Cardiac septum (tissue), 1 donor: ENCODE measurements at places on chromosomes 16 and 17. TPM values are rescaled to one million over a fixed set of nuclear protein-coding genes. Genes with fewer than 3 reads are reported as not detected.

DNA sequence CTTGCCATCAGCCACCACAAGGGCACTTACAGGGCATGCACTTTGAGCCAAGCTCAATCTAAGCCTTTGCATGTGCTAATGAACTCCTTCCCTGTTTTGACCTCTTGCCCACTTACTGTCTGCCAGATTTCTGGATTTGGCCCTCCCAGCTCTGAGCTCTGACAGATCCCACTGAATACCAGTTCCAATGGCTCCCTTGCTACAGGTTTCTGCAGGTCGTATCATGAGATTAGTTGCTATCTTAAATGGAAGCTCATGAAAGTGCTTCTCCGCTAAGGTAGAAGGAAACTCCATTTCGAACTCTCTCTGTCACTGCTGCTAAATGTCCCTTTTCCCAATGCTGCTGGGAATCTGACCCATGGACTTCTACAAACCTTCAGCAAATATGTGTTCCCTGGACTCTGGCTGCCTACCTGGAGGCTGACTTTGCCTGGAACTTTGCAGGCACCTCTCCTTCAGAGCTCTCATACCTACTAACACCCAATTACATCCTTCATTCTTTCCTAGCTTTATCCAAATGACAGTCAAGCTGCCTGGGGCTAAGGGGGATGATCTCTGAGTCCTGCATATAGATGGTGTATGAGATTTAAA is 23.5 kb upstream of the TOB1 start:
- DNase-seq: no peak

Gene KRT28
- total RNA-seq: not detected

Gene KRT33B
- total RNA-seq: not detected

DNA sequence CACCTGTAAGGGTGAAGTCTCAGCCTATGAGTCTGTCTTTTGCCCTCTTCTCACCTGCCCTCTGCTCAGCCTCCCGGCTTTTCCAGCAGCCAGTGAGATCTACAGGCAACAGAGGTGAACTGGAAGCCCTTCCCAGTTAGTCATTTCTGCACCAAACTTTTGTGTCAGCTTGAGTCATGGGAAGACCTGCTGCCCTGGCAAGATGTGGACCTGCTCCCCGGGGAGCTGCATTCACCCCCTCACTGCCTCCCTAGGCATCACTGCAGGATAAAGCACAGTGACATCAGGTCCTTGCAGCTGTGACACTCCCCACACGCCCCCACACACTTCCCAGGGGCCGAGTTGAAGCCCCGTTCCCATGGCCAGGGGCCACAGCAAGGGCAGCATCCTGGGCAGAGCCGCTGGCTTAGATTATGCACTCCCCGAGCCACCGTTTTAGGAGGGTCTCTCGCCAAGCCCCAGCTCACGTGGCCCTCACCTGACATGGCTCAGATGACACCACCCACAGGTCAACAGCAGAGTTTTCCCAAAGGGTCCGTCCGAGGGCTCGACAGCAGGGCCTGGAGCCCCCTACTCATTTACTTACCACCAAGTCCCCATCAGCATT is 6.5 kb upstream of the ABR start:
- DNase-seq: no peak

DNA sequence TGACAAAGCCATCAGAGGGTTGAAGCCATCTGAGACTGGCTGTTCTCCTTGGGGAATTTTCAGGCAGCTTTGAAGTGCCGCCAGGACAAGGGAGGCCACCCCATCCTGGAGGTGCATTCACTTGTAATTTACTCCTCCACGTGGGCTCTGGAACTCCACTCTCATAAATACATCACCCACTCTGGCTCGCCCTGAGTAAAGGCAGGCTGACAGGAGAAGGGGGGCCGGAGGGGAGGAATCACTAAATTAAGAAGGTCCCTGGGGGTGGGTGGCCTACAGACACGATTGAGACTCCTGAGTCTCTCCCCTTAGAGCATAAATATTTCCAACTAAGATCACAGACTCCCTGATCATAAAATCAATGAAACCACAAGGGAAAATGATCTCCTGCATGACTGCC is 56.3 kb upstream of the HNF1B start:
- no peak for DNase-seq

Gene SEPTIN1
- total RNA-seq: 2.2 TPM

DNA sequence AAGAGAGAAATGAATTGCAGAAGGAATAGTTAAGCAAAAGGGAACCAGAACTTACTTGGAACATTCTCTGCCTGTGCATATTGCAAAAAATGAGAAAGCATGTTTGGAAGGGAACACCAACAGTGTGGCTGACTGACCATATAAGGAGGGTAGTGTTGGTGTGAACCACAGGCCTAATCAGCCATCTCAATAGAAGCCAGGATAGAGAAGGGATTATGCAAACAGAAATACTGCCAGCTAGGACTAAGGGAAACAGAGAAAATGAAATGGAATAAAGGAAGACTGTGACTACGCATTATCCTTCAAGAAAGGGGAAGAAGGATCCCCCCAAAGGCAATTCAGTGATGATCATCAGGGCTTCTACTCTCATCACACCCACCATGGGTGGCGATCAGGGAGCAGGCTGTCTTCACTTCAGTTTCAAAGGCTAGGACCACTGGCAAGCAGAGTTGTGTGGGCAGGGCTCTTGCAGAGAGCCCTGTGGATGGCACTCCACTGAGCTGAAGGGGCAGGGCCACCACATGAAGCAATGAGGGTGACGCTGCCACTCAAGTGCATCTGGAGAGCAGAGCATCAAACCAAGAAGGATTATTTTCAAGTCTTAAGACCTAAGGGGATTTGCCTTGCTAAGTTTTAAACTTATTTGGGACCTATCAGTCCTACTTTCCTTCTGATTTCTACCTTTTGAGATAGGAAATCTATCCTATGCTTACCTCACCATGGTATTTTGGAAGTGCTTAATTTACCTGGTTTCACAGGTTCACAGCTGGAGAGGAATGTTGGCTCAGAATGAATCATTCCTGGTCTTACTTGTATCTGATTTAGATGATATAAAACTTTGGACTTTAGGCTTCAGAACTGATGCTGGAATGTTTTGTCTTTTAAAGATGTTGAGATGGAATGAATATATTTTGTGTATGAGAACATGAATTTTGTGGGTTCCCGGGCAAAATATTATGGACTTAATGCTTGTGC is 140.5 kb downstream of the SSH2 start:
- no peak for DNase-seq

DNA sequence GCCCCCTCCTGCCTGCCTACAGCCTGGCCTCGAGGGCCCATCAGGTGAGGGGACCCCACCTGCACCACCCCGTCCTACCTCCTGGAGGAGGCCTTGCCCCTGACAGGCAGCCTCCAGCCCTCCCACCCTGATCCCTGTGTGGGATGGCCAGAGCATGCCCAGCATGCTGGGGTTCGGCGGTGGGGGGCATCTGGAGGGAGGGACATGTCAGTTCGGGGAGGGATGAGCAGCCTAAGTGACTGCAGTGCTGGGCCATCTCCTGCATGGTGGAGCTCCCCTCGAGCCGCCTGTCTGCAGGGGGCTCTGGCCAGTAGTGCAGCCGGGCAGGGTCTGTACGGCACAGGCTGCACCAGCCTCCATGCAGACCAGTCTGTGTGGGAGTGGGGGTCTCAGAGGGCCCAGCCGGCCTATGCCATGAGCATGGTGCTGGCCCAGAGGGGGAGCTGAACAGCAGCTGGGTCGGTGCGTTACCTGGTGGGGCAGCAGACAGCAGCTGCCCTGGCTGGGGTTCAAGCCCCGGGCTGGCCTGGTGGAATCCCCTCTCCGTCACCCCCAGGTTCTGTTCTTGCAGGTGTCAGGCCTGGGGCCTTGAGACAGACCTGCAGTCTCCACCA is 4.0 kb upstream of the RNPS1 start:
- DNase-seq: no peak

DNA sequence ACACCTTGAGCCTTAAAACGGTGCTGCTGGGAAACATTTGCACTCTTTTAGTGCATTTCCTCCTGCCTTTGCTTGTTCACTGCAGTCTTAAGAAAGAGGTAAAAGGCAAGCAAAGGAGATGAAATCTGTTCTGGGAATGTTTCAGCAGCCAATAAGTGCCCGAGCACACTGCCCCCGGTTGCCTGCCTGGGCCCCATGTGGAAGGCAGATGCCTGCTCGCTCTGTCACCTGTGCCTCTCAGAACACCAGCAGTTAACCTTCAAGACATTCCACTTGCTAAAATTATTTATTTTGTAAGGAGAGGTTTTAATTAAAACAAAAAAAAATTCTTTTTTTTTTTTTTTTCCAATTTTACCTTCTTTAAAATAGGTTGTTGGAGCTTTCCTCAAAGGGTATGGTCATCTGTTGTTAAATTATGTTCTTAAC is 4.4 kb downstream of the SOX9 start:
- no peak for DNase-seq

- DNase-seq: no peak
Observed at GRCh38 chr17:41060052-41060604, at the start of gene KRTAP2-3. KRTAP2-3 (minus strand) TSS chr17:41060114; CDS start chr17:41060050, 64 bp downstream.

DNA sequence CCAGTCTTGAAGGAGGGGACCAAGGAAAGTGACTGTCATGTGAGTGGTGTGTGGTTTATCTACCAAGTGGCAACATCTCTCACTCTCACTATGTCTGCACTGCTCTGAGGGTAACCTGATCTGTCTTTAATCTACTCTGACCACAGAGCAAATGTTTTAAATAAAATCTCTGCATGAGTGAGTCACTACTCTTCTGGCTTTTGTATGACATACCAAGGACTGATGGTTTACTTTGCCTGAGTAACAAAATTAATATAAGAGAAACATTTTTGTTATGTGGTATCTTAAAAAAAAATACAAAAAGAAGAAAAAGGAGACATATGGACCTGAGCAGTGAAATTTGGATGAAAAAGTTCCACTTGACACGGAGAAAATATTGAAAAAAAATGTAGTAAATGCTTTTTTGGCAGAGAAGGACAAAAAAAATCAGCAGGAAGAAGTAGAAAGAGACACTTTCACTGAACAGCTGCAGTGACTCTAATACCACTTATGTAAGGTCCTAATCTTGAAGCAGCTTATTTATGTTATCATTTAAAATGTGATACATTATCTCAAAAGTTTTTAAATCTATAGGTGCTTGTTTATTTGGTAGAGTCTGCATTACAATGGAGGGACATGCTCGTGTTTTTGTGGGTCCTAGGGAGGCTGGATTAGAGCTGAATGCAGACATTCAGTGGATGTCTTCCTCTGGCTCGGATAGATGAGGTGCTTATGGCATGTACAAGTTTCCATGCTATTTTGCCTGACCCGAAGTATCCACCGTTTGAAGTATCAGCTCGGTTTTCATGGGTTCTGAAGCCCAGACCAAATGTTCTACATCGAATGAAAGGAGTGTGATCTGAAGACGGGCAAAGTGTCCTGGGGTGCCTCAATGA is 240.7 kb downstream of the MAP2K6 start:
- no peak for DNase-seq

Gene YPEL3
- total RNA-seq: 43.2 TPM

- DNase-seq: no peak
Observed at GRCh38 chr17:13600475-13601321, 1.0 kb downstream of the HS3ST3A1 start.

DNA sequence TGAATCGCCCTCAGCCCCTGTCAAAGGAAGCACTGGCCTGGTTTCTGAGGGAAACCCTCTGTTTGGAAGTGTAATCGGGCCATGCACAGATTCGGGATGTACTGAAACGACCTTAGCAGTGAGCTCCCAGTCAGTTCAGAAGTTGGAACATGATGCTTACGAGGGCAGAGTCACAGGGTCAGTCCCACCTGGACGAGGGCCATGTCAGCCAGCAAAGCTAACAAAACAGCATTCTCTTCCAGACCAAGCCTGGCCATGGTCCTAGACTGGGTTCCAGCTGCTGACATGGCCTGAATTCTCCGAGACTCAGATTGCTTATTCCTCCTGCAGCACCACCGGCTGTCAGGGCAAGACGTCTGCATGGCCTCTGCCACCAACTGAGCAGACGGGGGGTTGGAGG is 192.2 kb upstream of the WSCD1 start:
- no peak for DNase-seq

GRCh38 chr17:2871720-2872119 is 75.5 kb downstream of the RAP1GAP2 start:
- DNase-seq: no peak

DNA sequence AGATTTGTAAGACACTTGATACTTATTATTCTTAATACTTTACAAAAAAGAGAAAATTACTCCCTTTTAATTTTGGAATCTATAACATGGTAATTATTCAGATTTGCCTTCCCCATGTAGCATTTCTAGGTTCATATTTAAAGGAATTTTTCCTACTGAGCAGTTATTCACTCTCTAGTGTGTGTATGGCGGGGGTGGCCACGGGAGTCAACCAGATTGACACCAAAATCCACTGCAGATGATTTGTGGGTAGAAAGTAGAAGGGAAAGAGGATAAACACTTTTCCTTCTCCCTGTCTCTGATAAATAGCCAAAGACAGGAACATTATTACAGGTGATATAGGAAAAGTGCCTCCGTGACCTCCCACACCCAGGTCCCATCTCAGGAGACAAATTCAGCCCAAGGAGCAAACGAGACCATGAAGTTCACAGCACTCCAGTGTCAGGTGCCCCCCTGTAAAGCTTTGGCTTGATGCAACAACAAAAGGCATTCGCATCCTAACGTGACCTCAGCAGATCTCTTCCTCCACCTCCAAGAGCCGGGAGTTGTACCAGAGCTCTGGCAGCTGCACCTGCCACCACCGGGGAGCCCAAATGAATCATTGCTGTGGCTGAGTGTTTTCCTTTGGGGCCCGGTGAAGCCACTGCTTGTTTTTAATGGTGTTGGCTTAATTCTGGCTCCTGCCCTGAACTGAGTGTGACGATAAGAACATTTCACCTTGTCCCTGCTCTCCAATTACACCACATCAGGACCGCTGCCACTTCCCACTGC is 92.7 kb upstream of the NOL11 start:
- no peak for DNase-seq

- no peak for DNase-seq
Observed at GRCh38 chr16:74608944-74609343, 2.0 kb upstream of the GLG1 start.

DNA sequence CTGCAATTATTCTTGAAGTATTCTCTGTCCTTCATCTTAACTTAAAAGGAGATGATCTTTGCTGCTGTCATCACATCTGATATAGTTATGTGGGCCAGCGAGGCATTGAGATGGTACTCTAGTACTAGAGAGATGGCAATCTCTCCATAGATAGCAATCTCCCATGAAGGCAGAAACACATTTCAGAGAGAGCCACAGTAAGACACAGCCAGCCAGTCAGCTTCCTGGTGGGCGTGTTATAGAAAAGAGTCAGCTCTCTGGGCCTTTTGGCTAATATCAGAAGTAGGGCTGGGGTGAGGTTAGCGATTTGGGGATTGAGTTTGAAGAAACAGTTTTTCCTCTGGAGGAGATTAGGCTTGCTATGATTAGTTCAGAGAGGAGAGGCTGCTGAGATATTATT is 22.6 kb upstream of the EFCAB13 start:
- no peak for DNase-seq

DNA sequence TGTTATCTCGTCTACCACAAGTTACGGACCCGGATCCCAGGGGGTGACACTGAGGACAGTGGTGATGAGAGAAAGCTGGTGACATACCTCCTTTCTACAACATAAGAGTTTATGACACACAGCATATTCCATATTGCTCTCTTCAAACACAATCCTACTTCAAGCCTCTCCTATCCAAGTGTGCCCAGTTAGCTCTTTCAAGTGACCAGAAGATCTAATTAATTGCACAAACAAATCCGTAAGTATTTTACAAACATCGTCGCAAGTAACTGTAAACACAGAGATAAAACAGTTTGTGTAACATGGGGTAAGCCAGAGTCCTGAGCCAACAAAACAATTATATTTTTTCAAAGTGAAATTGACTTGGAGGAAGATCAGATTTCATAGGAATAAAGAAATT is 235.0 kb downstream of the CHD9NB start:
- DNase-seq: no peak

- DNase-seq: no peak
Observed at GRCh38 chr16:21056396-21056795, 94.2 kb downstream of the DNAH3 start.
